ENCODE measurements at places on chromosomes 2 and 18. TPM values are rescaled to one million over a fixed set of nuclear protein-coding genes. Genes with fewer than 3 reads are reported as not detected.

The PRSS56 gene
- not detected for total RNA-seq

The FAM228A gene
- 0.43 TPM for total RNA-seq

The LDLRAD4 gene
- 0.97 TPM for total RNA-seq

The DYNAP gene
- not detected for total RNA-seq

The KCNIP3 gene
- 2.6 TPM for total RNA-seq

The FIGN gene
- total RNA-seq = 1.6 TPM

The C2orf66 gene
- total RNA-seq = not detected

The MALT1 gene
- total RNA-seq = 85.1 TPM

The GAREM1 gene
- 0.97 TPM for total RNA-seq

The ABHD1 gene
- not detected for total RNA-seq

The DPP4 gene
- 130 TPM for total RNA-seq

The CNDP1 gene
- total RNA-seq = not detected

The KLHL30 gene
- total RNA-seq = 0.43 TPM

The CELF4 gene
- total RNA-seq = not detected

The CMPK2 gene
- total RNA-seq = 1.9 TPM

The WNT10A gene
- not detected for total RNA-seq

The CXCR1 gene
- total RNA-seq = not detected

The FTCDNL1 gene
- total RNA-seq = 0.32 TPM

The RBKS gene
- total RNA-seq = 1.3 TPM

The SERPINB2 gene
- total RNA-seq = 22.9 TPM

The UXS1 gene
- total RNA-seq = 37.6 TPM

The IL1A gene
- 0.32 TPM for total RNA-seq

The COL4A3 gene
- total RNA-seq = under 0.01 TPM

The EFR3B gene
- total RNA-seq = under 0.01 TPM

The NT5C1B gene
- total RNA-seq = not detected

The NMS gene
- total RNA-seq = not detected

The CHRNA1 gene
- total RNA-seq = 0.32 TPM

The GPR55 gene
- not detected for total RNA-seq

The UGT1A4 gene
- total RNA-seq = not detected

The TGFA gene
- not detected for total RNA-seq

The TACR1 gene
- total RNA-seq = not detected

The SPATA3 gene
- not detected for total RNA-seq

The ST8SIA3 gene
- not detected for total RNA-seq

Measured in fibroblast of villous mesenchyme (primary cell).